Subcutaneous preadipocyte (primary cell): ENCODE measurements at places on chromosomes 11 and 22. TPM values are rescaled to one million over a fixed set of nuclear protein-coding genes. Genes with fewer than 3 reads are reported as not detected.

Gene TMPRSS13
- under 0.01 TPM in 1 of 2 replicates, not detected in the other for total RNA-seq

Gene CHCHD10
- total RNA-seq: 1.1 and 10.9 TPM in 2 replicates

Gene SPTBN2
- 0.39 and 0.73 TPM in 2 replicates for total RNA-seq

Gene USP2
- total RNA-seq: under 0.01 TPM in 1 of 2 replicates, not detected in the other
